ENCODE measurements at places on chromosomes 12 and 14.

- DNase-seq = no peak
Observed at GRCh38 chr14:82655770-82656169, 1122.1 kb upstream of the SEL1L start.

DNA sequence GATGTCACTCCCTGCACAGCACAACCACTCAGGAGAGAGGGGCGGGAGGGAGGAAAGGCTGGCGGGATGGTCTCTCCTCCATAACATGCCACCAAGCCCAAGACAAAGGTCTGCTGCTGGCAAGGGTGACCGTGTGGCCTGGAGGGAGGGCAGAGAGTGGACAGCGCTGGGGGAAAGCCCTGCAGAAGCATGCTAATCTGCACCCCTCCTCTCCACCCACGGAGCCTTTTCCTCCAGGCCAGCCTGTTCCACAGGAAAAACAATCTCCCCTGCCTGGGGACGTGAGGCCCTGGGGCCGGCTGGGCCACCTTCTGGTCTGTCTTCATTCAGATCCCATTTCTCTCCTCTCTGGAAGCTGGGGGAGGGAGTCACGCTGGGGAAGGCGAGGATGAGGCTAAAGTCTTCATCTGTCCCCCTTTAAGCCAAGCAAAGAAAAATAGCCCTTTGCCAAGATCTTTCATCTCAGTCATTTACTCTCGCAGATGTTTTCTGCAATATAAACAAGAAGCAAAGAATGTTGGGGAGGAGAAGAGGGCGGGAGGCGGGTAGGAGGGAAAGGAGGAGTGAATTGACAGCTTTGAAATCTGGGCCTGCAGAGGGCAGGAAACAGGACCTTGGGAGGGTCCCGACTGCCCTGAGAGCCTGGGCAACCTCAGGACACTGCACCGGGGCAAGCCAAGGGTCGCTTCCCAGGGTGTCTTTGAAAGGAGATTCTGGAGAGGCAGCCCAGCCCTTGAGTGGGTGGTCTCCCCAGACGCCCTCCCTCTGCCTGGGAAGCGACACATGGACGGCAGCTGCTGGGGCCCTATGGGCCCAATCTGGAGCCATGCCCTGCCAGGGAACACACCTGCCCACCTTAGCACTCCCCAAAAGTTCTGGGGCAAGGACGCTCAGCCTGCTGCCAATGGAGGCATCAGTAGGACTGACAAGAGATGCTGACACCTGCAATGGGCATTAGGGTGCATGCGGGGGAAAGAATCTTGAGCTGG is 133.6 kb downstream of the ZFP36L1 start:
- no peak for DNase-seq

DNA sequence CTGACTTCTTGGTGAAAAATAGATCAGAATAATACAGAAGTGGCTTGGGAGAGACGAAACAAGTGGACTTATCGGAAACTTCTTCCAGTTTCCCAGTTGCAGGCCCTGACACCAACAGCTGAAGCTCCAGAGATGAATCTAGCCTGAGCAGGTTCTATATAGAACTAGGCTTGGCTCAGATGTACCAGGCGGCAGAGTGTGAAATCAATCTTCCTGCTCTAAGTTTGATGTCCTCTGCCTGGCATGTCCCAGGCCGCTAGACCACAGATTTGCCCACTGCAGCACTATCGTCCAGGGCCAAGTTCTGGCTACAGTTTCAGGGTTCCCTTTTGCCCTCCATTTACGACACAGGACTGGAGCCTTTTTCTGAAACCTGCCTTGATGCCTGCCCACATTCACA is 91.3 kb upstream of the PLEKHA5 start:
- DNase-seq = no peak

DNA sequence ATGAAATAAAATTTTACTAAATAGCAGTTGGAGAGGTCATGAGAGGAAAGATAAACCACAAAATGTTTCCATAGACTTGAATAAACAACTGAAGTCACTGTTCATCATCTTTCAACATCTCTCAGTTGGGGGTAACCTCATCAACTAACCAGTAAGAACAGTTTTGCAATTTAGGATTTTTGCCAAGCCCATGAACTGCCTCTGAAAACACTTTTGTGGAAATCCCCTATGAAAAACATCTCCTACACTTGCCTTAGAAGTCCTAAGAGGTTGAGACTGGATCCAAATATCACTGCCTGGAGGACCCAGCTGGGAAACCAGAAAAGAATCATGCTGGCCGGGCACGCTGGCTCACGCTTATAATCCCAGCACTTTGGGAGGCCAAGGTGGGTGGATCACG is 273.1 kb downstream of the C12orf50 start:
- no peak for DNase-seq

- peak; percentile 50 for DNase-seq
Observed at GRCh38 chr14:31206536-31207286, 882 bp downstream of the HECTD1 start.

- DNase-seq = no peak
Observed at GRCh38 chr12:39441189-39441962, 1.5 kb downstream of the KIF21A start.

DNA sequence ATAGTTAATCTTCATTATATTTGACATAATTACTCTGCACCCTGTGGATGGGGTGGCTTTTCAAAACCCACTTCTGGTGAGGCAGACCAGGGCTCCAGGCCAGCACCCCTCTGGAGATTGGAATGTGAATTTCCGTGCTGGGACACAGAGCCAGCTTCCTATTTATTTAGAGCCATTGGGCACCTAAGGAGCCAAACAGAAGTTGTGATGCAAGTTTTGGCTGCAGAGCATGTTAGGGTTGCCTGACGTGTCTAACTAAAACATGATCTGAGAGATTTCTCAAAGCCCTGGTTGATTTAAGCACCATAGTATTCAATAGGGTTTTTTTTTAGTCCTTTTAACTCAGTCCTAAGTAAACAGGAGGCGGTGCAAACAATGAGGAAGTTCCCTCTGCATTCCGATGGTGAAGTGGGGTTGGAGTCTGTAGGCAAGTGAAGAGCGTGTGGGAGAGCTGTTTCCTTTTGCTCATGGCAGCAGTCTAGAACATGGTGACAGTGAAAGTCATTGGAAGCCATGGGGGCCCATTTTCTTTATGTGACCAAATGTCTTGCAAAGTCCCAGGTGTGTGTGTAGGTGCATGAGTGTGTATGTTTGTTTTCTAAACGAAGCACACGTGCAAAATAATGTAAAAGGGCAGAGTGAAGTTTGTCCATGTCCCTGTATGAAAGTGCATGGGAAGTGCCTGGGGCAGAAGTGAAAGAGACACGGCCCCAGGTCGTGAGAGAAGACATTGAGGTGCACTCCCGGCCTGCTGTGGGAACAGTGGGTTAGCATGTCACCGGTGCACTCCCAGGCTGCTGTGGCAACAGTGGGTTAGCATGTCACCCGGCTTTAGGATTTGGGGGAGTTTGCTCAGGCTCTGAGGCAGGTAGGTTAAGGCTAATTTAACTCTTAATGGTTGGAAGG is 117.7 kb downstream of the PRKCH start:
- peak; percentile 85 for DNase-seq

GRCh38 chr12:67434671-67435370 is 165.7 kb downstream of the CAND1 start:
- DNase-seq = peak; percentile 46

- DNase-seq = no peak
Observed at GRCh38 chr12:99137124-99137855, 492.2 kb downstream of the APAF1 start.

DNA sequence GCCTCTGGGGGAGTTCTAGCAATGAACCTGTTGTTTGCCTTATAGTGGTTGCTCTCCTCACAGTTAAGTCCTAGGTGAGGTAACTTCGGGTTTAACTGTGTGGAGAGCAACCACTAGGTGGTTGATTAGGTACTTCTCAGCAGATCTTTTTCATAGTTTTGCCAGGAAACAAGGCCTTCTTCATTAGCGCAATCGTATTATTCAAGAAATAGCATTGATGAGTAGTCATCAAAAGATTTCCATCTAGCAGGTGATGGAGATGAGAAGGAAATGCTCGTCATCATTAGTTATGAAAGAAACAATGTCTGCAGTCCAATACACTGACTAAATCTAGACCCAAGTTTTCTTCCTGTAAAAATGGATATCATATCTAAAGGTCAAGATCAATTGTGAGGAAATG is 923.3 kb downstream of the AACS start:
- DNase-seq = no peak

GRCh38 chr12:122096591-122097149 is 18.1 kb downstream of the MLXIP start:
- no peak for DNase-seq

GRCh38 chr12:57112492-57113294 is 1.5 kb upstream of the STAT6 start:
- no peak for DNase-seq

- no peak for DNase-seq
Observed at GRCh38 chr14:104440297-104440956, 139.1 kb upstream of the C14orf180 start.

- DNase-seq = no peak
Observed at GRCh38 chr12:69666798-69667197, 32.3 kb downstream of the BEST3 start.

DNA sequence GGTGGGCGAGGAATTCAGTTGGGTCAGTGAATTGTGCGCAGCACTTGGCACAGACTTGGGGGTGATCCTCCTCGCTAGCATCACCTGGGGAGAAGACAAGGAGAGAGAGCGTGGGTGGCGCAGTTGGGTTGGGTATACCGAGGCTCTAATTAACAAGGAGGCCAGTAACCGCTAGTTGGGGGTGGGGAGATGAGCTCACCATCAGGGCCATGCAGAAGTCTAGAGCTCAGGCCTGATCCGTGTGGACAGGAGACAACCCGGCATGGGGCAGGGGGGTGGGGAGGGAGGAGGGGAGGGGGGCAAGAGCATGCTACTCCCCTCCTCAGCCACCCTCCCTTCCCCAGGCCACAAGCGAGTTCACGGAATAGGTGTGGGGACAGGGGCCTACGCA is 580 bp downstream of the SALL2 start:
- DNase-seq = no peak

GRCh38 chr14:67517083-67517482 is 16.0 kb upstream of the PLEKHH1 start:
- DNase-seq = no peak

DNA sequence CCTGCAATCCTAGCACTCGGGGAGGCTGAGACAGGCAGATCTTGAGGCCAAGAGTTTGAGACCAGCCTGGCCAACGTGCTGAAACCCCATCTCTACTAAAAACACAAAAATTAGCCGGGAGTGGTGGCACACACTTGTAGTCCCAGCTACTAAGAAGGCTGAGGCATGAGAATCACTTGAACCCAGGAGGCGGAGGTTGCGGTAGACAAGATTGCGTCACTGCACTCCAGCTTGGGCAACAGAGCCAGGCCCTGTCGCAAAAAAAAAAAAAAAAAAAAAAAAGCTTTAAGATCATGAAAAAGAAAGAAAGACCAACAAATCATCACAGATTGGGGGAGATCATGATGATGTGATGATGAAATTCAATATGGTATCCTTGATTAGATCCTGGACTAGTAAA is 30.6 kb downstream of the WDR89 start:
- DNase-seq = no peak

DNA sequence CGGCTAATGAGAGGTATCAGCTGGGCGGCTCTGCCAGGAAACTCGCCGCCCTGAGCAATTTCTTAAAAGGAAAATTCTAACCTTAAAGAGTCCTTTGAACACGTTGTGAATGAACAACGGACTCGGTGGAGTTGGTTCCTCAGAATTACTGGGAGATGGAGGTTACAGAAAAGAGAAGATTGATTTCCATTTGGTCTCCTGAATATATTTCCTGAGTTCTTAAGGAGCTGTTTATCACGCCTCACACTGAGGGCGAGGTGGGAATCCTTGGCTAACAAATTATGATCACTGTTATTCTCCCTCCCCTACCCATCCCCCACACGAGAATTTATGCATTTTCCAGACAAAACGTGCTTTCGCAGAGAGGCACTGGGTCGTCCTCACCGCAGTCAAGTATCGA is 194.5 kb upstream of the C14orf180 start:
- no peak for DNase-seq

DNA sequence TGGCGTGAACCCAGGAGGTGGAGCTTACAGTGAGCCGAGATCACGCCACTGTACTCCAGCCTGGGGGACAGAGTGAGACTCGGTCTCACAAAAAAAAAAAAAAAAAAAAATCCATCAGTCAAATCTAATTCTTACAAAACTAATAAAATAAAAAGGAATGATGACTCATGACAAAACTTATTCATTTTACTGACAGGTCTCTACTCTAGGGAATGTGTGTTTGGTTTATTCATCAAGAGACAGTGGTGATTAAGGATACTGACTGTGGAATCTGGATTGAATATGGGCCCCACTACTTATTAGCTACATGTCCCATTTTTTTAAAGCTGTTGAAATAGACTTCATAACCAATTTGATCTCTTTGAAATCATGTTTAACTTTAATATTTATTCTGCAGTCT is 29.3 kb upstream of the GAS2L3 start:
- DNase-seq = no peak

DNA sequence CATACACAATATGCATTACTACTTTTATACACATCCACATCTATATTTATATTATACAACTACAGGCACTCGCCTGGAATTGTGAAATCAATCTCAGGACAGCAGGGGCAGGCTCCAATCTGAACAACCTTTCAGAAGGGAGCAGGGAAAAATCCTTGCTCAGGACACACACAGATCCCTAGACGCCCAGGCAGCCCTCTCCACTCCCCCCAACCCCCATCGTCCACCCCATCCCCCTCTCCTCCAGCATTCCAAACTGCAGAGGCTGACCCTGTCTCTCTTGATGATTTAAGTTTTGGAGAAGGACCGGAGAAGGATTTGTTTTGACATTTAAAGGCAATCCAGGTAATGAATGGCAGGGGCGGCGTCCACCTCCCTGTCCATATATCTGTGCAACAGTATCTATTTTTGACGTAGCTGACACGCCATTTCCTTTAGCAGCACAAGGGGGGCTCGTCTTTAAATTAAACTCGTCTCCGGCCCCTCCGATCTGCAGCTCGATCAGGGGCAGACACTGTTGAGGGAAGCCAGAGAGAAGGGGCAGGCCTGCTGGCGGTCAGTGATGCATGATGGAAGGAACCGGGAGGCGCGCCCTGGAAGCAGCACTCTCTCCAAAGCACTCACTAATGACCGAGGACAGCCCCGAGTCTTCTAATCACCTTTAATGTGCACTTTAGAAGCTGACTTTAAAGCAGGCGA is 95.0 kb upstream of the TBX5 start:
- no peak for DNase-seq

GRCh38 chr12:107525063-107525718 is 160.4 kb upstream of the PWP1 start:
- DNase-seq = no peak

DNA sequence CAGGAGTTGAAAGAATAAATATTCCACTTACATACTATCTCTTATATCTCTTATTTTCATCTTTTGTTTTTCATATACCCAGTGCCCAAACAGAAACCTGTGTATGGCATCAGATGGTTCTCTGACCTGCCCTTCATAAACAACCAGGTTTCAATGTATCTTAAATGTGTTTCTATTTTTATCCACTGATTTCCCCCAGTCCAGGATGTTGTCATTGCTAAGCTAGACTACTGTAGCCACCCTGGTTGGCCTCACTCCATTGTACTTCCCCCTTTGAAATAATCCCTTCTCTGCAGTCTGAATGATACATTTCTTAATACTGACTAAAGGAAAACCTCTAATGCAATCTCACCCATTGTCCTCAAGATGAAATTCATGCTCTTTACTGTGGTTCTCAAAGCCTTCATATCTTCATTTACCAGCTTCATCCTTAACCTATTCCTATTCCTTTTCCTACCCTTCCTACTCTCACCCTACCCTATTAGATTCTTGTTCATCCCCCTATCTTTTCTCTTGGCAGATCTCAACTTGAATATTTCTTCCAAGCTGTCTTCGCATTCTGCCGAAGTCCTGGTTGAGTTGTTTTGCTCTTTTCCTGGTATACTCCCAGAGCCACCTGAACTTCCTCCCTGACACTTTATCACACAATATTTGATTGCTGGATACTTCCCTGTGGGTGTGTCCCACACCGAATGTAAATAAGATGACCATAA is 312.4 kb downstream of the FOXG1 start:
- no peak for DNase-seq

All from HepG2 (cell line).